ENCODE measurements at places on chromosomes 2 and 18.

DNA sequence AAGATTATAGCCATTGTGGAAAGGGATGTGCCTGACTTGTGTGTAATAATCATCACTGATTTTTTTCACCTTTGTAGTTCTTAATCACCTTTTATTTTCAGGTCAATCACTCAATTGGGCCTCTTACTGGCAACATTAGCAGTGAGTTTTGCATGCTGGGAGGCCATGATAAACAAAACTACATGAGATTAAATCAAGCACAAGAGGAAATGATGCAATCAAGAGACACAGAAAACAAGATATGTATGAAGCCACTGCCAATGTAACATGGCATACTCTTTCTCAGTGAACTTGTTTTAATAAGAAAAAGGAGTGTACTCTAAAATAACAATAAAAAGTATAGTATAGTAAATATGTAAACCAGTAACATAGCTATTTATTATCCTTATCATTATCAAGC, 69.9 kb upstream of the FSIP2 start:
- DNase-seq = no peak

DNA sequence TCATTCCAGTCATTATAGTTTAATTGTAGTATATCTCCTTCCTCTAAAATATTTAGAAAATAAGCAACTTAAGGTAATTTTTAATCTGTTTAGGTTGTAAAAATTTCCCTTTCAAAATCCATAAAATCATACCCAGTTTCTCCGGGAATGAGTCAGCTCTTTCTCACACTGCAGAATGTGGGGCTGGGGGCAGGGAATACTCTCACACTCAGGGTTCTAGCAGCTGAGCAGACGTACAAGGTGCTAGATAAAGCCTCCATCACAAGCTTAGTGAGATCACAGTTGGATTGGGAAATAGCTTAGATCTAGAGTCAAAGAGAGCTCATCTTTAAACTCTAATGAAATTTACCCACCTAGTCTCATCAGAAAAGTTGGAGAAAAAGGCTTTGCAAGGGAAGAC, 79.9 kb upstream of the FAM237A start:
- no peak for DNase-seq

GRCh38 chr2:176068419-176068832, 15.3 kb downstream of the EVX2 start:
- no peak for DNase-seq

DNA sequence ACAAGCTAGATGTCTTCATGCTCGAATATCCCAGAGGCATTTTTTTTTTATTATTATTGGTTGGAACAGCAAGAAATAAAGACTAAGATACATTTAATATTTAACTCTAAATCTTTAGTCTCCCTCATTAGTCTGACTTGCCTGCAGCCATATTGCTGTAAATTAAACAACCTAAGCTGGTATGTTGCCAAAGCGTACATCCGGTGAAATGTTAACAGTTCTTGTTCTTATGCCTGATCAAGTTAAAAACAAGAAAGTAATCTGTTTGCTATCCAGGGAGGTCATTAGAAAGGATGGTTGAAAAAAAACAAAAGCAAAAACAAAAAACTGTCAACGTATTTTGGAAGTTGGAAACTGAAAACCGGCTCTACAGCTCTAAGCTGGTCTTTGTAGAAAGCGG, 125.9 kb upstream of the NABP1 start:
- no peak for DNase-seq

DNA sequence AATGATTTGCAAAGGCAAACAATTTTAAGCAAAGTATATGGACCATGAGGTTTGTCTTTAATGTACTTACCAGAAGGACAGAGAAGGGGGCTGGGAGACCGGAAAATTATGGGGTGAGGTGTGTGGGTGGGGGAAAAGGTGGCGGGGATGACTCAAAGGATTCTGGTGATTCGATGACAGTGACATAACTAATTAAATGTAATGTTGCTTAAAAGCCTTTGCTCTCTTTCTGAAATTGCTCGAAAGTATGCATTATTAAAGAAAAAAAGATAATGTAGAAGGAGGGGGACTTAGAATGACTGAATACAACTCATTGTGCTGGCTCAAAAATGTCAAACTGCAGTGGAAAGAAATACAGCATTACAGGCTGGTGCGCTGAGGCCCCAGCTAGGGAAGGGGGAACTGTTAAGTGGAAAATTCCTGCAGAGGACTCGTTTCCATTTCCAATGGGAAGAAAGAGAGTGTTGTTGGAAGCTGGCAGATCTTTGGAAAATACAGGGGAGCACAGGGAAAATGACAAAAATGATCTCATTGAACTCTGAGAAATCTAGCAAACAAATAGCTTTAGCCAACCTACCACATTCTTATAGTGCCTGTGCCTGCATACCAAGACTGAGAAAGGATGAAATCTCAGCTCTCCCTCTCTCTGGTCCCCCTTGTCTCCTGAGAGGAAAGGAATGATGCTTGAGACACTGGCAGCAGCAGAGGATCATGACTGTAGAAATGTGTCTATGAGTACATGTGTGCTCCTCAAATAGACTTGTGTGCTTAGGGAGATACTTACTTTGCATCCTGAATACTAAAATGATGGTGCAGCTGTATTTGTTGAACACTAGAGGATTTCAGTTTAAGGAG, 632.4 kb downstream of the NYAP2 start:
- no peak for DNase-seq

GRCh38 chr18:58048081-58048642, 4.1 kb downstream of the NEDD4L start:
- no peak for DNase-seq

DNA sequence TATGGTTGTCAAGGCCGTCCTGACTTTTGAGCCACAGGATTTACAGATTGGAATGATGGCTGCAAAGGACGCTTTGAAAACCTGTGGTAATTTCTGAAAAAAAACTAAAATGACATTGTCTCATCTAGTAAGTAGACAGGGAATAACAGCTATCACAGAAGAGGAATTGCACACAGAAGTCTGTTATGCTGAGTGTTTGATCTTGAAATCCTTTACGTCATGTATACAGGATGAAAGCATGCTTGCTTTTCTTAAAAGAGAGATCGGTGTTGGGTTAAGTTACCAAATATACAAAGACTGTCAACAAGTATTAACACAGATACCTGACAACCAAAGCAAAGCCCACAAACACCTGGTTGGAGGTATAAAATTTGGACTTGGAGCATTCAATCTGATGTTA, 12.6 kb upstream of the SRSF7 start:
- DNase-seq = no peak

DNA sequence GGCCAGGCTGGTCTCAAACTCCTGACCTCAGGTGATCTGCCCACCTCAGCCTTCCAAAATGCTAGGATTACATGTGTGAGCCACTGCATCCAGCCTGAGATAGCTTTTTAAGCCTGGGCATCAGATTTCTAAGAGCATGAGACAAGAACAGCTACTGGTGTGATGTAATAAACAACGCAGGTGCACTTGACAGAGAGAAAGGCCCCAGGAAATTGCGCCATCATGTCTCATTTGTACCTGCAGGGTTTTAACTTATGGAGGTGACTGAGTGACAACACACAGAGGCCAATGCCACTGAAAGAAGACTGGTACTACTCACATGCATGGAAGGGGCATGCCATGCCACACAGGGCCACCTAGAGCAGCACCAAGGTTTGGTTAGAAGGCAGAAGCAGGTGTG, 209.4 kb downstream of the SP3 start:
- no peak for DNase-seq

- DNase-seq = no peak
Observed at GRCh38 chr2:226793646-226794045, 6.0 kb downstream of the IRS1 start.

GRCh38 chr18:79744625-79745024, 53.1 kb upstream of the KCNG2 start:
- no peak for DNase-seq

DNA sequence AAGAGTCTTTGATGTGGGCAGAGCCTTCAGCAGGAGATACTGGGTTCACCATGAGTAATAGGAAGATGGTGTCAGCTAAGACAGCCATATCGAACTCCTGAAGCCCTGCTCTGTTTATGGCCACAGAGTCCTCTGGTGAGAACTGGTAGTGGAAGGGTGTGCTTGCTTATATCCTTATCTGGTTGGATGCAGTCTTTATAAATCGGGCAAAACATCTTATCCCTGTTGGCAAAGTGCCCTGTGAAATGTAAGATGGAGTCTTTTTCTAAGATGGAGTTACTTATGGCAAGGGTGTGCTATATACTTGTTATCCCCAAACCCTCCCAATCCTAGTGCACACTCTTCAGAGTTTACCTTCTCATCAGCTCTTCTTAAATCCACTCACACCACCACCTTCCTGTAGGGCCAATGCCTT, 190.8 kb upstream of the PARD3B start:
- no peak for DNase-seq

GRCh38 chr2:25088817-25089516, 47.1 kb downstream of the EFR3B start:
- no peak for DNase-seq

- no peak for DNase-seq
Observed at GRCh38 chr2:152415796-152416195, 80.8 kb downstream of the FMNL2 start.

DNA sequence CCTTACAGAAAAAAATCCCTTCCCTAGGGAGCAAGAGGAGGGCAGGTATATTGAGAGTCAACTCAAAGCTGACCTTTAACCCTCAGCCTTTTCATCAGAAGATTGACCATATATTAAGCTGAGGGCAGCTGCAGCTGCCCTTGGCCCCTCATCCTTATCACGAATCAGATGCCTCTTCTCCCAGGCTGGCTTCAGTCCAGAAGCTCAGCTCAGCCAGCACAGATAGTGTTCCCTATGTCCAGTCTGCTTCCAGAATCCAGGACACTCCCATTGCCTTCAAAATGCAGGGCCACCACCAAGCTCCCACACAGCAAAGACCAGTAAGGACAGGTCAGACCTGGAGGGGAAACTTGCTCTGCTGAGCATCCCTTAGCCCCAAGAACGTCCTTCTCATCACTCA, 146.1 kb downstream of the BCL11A start:
- no peak for DNase-seq

- DNase-seq = peak; percentile 22
Observed at GRCh38 chr2:9769171-9770005, 73.9 kb upstream of the TAF1B start.

- no peak for DNase-seq
Observed at GRCh38 chr2:215476424-215476823, 40.6 kb upstream of the FN1 start.

DNA sequence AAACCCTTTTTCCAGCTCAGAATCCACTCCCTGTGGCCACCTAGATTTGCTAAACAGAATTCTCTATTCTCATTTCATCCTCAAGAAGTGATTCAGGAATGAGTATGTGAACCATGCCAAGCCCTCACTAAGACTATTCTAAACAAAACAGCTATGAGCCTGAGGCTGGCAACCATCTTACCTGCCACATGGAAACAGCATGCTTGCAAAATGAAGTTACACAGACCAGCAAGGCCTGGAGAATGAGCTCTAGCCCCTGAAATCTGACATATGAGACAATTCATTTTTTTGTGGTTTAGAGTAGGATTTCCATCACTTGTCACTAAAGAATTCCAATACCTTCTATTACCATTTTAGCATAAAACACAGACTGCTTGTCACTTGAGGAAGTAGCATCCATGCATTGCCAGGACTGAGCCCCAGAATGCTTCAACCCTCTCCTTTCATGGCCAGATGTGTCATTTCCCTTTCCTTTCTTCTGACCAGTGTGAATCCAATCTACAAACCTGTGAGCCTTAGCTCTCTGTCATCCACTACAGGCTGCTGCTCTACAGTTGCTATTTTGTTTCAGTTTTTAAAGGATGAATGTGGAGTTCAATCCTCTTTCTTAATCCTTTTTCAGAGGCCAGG, 744.3 kb upstream of the ACVR2A start:
- no peak for DNase-seq

- DNase-seq = no peak
Observed at GRCh38 chr2:48589170-48589767, 28.4 kb upstream of the GTF2A1L start.

DNA sequence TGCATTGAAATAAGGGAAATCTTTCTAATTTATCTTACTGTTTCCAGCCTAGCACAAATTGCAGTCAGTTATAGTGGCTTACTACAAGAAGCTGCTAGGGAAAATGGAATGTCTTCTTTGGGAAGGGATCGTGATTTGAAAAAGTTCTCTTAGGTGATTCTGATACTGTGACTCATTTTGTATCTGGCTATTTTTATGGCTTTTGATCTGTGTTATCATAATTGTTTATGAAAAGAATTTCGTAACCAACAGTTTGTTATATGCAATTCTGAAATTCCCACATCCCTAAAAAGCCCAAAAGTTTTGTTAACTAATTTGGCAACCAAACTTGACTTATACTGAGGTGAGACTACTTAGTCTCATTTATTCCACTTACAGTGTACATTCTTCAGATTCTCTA, 12.4 kb downstream of the PTPN4 start:
- DNase-seq = no peak

- no peak for DNase-seq
Observed at GRCh38 chr2:12675801-12676200, 40.9 kb upstream of the TRIB2 start.

DNA sequence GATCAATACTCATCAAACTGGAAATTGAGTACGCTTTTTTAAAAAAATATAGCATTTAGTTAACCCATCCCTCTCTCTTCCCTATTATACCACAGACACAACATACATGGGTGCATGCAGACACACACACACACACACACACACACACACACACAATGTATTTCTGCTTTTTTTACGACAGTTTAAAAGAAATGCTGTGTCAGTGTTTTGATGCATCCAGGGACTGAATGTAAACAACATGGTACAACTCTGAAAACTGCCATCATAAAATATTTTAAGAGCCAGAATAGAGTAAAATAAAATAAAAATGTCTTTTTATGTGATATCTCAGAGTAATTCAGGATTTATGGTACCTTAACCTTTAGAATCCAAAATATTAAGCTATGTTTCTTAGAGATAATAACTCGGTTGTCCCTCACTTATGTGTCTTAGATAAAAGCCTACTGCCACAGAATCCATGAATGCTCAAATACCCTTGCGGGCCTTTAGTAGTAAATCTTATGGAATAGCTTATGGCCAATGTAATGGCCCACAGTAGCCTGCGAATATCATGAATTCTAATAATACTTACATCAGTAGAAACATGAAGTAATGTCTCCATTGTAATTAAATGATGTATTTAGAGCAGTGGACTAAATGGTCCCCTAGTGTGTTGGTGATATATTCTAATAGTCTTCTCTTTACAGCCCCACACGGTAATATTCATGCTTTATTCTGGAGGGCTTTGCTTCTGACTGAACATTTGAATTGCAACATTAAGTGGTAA, 251.6 kb upstream of the FIGN start:
- DNase-seq = no peak

DNA sequence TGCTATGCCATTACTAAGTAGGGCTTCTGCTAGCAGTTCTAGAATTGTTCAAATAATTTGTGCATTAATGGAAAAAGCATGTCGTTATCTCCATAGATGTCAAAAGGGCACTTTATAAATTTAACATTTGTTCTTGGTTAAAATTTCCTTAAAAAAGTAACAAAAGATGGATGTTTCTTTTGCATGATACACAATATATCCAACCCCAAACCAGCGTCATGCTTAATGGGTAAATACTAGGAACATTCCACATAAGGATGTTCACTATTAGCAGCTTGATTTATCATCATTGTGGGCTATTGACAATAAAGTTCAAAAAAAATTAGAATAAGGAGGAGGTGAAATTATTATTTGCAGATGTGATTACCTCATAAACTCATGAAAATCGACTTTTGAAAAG, 79.7 kb downstream of the GREB1L start:
- DNase-seq = no peak

Measured in CD4-positive, alpha-beta T cell (primary cell).